NCI-H82 (cell line): ENCODE measurements at places on chromosomes 2 and 18.

GRCh38 chr2:109720380-109721106 lies 73.6 kb upstream of the RGPD5 start:
- DNase-seq = no peak

DNA sequence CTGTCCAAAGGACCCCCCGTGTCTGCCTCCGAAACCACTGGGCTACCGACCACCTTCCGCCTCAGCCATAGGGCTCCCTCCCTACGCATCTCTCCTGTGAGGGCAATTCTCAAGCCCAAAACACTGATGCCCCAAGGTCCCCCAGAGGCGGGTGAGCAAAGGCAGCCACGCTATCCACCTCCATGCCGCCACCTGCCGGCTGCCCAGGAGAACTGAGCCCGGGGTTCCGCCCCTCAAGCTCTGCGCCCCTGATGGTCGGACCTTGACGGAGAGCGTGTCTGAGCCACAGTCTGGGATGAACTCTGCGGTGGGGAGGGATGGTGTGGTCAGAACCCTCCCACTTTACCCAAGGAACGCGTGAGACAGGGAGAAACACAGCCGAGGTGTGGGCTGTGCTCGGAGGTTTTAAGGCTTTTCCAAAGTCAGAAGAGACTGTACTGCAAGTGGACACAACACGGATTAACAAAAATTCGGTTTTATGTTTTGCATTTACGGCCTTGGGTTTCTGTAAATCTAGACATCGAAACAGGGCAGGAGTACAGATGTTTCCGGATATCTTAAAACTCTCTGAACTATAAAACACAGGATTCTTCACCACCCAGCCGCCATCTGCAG lies 114.1 kb downstream of the ZNF516 start:
- DNase-seq = peak; percentile 29

DNA sequence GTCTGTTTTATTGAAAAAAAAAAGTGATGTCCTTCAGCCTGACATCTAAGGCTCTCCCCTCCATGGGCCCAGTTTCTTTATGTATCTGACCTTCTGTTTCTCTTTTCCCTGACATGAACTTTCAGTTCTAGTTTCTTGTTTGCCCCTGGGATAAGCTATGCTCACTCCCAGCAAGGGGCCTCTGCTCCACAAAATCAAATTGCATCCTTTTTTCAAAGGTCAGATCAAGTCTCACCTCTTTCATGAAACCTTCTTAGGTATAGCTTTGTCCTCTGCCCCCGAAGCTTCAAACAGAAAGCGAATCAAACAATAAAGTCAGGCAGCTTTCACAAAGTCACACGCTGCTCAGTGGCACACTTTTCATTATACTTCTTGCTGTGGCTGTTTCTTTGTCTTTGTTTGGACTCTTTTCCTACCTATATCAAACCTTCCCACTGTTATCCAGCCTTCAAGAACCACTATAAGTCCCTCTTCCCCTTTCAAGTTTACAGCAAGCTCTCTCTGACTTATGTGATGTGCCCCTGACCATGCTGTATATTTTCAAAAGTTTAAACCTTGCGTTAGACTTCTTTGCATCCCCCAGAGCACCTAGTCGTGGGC lies 23.3 kb downstream of the MAP3K19 start:
- no peak for DNase-seq

- DNase-seq = no peak
Observed at GRCh38 chr18:28684746-28685355, 507.9 kb upstream of the CDH2 start.

- DNase-seq = no peak
Observed at GRCh38 chr2:46390036-46390435, 89.3 kb upstream of the TMEM247 start.

DNA sequence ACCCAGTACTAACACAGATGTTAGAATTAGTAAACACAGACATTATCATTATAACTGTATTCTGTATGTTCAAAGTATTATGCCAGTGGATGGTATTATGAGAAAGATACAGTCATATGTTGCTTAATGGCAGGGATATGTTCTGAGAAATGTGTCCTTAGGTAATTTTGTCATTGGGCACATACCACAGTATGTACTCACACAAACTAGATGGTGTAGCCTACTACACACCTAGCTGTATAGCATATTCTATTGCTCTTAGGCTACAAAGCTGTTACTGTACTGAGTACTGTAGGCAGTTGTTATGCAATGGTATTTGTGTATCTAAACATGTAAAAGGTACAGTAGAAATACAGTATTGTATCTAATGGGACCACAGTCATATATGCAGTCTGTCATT lies 53.8 kb downstream of the GTF3C3 start:
- no peak for DNase-seq

DNA sequence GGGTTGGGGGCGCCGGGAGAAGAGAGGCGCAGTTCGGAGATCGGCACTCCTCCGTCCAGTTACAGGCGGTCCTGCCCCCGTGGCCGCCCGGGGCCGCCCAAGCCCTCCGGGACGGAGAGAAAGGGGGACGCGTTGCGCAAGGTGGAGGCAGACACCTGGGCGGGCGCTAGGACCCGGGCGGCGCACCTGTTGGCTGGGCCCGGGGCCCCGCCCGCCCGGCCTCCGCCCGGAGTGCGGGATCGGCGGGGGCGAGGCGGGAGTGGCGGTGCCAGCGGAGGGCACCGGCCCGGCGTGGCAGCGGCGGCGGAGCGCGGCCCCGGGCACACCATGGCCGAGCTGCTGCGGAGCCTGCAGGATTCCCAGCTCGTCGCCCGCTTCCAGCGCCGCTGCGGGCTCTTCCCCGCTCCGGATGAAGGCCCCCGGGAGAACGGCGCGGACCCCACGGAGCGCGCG lies at the start of gene SGPP2:
TSS of gene SGPP2 (plus strand) at position 268 of the 453 bp plus-strand sequence. CDS start at position 328, 60 bp downstream.
- DNase-seq = no peak

DNA sequence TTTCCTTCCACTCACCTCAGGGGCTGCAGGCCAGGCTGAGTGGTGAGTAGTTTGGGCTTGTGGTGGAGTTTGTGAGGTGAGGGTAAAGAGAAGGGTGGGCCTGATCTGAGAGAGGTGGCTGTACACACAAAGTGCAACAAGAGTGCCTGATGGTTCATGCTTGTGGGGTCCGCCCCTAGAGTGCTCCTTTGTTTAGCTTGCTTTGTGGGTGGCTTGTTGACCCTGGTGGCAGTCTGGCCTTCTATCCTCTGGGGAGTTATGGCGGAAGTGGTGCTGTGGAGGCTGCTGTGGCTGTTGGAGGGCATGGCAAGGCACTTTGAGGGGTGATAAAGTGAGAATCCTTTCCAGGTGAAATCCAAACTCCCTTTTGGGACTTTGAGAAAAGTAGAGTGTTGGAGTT lies 10.6 kb downstream of the UBE2F start:
- DNase-seq = no peak

DNA sequence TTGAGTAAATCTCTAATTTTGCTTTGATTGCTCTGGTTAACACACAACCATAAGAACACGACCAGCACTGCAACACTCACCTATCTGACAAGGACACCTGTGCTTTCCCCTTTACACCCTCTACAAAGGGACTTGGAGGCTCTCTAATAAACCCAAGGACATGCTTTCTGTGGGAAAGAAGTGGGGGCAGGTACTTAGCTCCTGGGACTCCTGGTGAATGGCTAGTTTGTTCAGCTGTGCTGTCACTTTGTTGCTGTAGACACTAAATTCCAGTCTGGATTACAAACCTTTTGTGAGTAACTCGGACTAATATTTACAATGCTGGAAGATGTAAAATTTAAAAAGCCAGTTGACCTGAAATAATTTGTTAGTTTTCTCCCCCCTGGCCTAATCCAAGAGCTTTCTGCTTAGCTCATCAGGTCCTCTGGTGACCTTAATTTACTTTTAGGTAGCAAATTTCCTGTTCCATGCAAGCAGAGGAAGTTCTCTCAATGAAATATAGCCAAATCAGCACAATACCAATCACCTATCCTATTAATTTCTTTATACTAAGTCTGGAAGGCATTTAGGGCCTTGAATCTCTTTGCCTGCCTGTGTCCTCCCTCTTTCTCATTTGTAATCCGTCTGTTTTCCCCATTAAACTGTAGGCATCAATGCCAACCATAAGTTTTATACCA lies 67.5 kb downstream of the PLCL1 start:
- peak; percentile 6 for DNase-seq

DNA sequence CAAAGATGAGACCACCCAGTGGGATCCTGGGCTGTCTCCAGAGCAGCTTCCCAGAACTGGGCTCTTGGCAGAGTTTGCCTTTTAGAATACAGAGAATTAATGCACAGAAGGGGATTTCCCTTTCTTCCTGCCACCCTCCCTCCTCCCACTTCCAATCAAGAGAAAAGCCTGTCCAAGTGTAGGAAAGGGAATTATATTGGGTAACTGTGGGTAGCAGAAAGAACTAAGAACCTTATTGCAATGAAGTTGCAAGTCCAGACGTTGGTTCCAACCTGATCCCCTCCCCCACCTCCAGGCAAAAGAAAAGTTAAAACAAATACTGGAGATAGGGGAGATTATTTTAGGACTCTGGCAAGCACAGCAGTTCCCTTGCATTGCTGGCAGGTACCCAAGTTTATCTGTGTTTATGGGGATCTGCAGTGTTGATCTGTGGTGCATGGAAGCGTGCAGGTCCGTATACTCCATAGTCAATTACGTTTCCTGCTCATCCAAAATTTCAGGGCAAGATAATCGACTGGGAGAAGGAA lies 114.3 kb downstream of the PRKCE start:
- no peak for DNase-seq

DNA sequence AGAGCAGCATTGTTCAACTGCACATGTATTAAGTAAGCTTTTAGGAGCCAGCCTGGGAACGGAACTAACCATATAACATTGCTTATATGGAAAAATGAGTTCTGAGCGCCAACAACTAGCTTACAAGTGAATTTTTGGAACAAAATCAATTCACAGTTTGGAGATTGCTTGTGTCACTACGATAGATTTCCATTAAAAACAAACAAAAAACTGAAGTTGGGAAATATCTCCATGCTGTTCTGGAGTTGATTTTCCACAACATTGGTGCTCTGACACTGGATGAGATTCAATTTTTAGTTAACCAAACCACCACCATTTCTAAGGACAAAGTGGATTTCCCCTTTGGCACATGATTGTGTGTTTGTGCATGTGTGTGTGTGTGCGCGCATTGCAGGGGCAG lies 56.9 kb upstream of the ZNF397 start:
- no peak for DNase-seq

DNA sequence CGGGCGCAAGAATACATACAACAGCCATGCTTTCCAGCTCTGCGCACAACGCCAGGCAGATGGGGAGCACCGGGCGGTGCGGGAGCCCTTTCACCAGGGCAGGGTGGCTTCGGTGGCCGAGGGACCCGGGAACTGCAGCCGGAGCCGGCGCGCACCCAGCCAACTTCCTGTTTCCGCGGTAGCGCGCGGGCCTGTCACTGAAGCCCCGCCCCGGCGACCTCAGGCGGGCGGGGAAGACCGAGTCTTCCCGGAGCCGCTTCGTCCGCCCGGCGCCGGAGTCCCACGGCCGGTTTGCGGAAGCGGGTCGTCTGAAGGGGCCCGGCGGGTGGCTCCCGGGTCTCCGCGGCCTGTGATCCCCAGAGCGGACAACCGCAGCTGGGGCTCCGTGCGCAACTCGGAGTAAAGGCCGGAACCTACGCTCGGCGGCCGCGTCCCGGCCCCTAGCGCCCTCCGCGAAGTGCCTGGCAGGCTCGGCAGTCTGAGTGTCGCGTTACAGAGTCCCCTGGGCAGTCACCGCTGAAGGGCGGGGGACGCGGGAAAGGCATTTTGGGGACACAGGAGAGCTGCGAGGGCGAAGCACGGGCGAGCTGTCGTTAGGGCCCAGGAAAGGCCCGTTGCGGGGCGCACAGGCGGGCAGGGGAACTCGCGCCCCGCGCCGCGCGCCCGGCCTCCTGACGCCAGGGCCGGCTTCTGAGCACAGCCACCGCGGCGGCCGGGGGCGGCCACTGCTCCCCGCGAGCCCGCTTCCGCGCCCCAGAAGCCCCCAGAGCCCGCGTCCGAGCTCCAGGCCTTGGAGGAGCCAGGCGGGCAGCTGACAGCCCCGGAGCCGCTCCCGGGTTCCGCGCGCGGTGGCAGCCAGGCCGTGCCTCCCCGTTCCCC lies at the start of gene MPPE1:
TSS of gene MPPE1 (minus strand) at position 136 of the 879 bp plus-strand sequence. CDS start 11,053 bp downstream, outside the sequence.
- peak; percentile 90 for DNase-seq

- peak; percentile 21 for DNase-seq
Observed at GRCh38 chr2:102350137-102350793, 5.3 kb upstream of the IL18R1 start.

- DNase-seq = peak; percentile 70
Observed at GRCh38 chr2:74148457-74149246, 940 bp upstream of the BOLA3 start.

DNA sequence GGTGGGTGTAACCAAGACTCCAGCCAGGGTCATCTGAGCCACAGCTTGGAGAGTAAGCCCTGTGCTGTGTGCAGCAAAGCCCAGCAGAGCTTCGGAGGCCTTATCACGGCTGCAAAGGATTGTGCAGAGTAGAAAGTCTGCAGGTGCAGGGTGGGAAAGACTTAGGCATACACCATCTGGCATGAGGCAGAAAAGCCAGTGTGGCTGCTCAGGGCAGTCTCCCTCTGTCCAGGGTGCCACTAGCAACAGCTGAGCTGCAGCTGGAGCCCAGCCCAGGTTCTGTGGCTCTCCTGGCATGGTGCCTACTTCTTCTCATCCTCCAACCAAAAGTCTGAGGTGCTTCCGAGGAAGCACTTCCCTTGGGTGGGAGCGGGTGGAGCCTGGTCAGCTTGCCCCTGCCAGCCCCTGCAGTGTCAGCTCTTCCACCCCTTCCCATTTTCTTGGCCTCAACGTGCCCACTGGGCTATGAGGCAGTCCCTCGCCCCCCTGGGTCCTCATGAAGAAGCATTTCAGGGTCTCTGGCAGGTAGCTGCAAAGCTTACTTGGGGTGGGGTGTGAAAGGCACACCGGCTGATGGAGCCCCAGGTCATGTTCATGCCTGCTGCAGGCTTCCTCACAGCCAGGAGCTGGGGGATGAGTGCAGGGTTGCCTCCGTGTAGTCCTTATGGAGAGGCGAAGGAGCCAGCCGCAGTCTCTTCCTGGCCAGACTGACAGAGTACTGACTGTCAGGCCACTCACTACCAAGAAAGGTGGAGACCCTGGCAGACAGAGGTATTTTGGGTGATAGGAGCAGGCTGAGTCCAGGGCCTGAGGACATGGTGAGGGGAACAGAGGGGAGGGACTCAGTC lies 4.8 kb downstream of the AMER3 start:
- peak; percentile 61 for DNase-seq

- DNase-seq = no peak
Observed at GRCh38 chr18:73151086-73151485, 283.3 kb upstream of the NETO1 start.

DNA sequence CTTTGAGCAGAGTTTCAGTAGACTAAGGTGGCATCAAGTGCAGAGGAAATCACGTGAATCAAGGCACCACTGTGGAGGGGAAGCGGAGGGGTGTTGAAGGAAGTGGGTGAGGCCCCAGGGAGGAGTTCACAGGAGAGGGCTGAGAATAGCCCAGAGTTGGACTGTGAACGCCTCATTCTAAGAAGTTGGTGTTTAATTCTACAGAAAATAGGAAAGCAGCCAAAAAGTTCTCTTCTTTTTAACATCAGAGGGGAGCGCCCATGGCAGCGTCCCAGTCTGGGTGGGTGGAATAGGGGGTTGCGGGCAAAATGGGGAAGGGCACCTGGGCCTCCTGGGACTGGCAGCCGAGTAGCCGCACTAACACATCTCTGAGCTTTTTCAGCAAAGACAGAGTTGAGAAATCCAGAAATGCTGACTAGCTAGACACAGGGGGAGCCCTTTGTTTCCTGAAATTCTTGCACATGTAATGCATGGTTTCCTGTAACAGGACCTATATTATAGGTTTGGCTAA lies 97.0 kb downstream of the NEB start:
- DNase-seq = no peak
